Stimulated activated CD4-positive, alpha-beta T cell treated with anti-CD3 and anti-CD28 coated beads, Interleukin-1b, Interleukin-23, amount 100 ng/mL, for 1 hour (primary cell): ENCODE measurements at places on chromosomes 1 and 21.

DNA sequence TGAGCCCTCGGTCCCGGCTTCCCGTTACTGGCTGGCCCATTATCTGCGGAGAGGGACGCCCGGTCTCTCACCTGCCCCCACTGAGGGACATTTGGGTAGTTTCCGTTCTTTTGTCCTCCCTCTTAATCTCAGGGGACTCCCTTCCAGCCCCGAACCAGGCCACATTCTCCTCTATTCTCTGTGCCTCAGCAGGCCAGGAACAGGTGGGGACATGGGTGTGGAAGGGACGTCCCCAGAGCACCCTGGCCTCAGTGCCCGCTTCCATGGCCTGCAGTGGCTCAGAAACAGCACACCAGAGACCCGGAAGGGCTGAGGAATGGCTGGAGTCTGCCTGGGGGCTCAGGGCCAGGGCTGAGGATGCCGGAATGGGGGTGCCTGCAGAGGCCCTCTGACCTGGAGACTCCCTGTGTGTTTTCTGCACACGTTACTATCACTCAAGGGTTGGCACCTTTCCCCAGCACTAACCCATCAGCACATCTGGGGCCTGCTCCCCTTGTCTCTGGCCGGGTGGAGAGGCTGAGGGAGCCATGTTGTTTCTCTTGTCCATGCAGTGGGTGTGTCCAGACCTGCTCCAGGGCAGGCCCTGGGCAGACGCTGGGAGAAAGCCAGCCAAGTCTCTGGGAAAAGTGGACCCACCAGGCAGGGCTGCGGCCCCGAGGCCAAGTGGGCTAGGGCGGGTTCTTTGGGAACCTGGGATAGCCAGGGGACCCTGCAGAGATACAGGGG, 10.0 kb upstream of the DNMT3L start:
- no peak for DNase-seq

- DNase-seq = no peak
Measured at GRCh38 chr1:5847013-5847659, 145.1 kb downstream of the NPHP4 start.

DNA sequence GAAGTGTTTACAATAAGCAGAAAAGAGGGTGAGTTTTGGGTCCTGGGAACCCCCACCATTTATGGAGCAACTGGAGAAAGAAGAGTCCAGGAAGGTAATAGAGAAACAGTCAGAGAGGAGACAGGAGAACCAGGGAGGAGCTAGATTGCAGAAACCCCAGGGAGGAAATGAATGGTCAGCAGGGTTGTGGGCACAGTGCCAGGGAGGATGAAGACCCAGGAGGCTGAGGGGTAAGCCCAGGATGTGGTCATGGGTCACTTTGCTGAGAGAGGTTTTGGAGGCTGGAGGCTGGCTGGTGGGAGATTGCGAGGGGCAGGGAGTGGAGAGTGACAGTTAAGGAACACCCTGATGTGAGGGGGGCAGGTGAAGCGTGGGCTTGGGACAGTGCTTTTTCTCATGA, 169.9 kb upstream of the CSF3R start:
- DNase-seq = no peak

DNA sequence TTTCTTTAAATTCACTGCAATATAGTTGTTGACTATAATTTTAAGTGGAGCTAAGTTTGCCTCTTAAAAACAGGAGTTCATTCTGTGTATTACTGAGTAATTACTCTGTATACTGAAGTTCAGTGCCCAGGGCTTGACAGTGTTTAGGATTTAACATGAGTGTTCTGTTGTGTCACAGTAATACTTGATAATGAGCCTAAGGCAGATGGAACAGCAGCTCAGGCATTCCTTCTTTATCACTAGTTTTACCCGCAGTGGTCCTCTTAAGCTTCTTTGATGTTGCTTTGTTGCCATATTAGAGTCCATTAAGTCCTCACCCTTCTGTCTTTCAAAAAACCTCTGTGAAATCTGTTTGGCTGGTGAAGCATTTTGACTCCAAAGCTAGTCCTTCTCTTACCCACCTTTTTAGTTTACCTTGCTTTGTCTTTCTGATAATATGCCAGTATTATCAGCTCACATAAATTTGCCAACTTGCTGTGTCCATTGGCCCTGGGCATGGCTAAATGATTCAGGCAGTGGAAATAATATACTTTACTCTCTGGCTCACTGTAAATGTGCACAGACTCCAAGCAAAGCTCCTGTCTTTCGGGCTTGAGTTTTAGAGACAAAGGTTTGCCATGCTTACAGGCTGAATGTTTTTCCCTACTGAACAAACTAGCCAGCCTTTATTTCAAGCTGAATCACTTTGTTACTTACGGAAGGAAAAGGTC, 17.7 kb downstream of the HIPK1 start:
- no peak for DNase-seq

DNA sequence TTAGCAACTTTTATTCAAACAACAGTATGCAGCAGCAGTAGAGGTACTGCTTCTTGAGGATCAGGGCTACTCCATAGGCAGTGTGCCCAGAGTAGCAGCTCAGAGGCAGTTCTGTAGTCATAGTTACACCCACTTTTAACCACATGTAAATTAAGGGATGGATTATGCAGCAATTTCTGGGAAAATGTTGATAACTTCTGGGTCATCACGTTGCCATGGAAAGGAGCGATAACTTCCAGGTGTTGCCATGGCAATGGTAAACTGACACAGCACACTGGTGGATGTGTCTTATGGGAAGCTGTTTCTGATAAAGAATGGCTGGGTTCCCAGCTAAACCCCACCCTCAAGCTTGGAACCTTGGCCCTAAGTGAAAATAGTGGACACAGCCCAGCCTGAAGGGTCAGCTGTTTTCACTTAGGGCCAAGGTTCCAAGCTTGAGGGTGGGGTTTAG, 29.0 kb upstream of the PLA2G2A start:
- DNase-seq = no peak
